ENCODE measurements at places on chromosomes 6 and 20.

DNA sequence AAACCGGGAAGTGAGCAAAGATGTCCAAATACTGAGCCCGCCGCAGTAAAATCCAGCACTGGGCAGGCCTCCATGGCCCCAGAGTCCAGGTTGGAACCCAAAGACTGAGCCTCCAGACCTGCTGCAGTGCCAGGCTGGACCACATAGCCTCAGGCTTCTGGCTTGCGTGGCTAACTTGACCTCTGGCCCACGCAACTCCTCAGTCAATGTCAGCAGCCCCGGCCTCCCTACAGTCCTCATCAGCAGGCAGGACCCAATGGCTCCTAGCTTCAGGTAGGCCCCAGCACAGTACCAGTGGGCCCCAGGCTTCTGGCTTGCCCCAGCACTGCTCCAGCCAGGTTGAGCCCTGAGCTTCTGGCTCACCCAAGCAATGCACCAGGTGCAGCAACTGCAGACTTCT lies 245.1 kb upstream of the AFDN start:
- DNase-seq, result no peak

GRCh38 chr6:45772886-45773495 lies 242.7 kb downstream of the CLIC5 start:
- no peak for DNase-seq

- no peak for DNase-seq
These were observed 61.0 kb downstream of the CRYBG1 start for GRCh38 chr6:106421496-106421895.

DNA sequence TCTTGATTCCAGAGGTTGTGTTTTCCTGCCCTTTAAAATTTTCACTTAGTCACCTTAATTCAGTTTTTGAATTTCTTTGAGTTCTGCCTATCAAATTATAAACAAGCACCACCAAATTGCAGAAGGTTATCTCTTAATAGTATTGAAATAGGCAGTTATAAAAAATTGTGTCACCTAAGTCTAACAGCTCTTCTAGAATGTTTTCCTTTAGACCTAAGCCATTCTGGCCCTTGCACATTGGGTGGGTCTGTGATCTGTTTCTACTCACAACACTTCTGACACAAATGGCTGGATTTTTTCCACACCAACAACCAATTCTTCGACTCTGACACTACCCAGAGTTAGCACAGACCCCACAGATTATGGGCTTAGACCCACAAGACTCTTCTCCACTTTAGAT lies 101.9 kb downstream of the CARMIL1 start:
- DNase-seq, result no peak

- DNase-seq, result peak; percentile 40
These were observed 95.0 kb downstream of the SNX5 start for GRCh38 chr20:17873410-17874270.

- DNase-seq, result no peak
These were observed 15.0 kb downstream of the SPAG4 start for GRCh38 chr20:35630636-35631035.

GRCh38 chr20:1434571-1435336 lies 31.9 kb downstream of the NSFL1C start:
- peak; percentile 86 for DNase-seq

DNA sequence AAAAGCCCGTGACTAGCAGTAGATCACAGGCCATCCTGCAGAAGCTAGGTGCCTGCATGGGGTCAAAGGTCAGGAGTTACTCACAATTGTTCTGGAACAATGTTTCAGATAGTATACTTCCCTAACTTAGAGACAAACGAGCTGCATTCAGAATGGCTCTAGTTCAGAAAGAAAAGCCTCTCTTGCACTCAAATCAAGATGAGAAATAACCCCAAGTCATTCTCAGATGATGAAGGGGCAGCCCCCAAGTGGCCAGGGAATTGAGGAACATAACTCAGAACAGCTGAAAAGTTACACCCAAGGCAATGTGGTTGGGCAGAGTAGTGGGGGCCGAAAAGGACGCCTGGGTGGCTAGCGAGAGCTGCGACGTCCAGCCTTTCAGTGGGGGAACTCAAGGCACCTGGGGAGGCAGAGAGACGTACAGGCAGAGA lies 27.8 kb downstream of the FYN start:
- DNase-seq, result peak; percentile 56

DNA sequence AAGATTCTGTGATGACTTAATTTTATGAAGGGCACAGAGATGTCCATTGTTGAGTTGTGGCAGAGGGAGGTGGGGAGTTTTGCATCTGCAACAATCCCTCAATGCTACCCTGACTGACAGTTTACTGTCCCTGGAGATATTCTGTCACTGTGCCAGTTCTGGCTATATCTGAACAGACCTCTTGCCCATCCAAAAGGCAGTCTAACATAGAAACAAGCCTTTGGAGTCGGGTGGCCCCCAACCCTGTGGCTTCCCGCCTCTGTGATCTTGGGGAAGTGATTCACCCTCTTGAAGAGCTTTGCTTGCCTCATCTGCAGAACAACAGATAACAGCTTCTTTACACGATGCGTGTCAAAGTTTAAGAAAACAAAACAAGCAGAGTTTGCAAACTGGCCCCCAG lies 3.8 kb upstream of the E2F1 start:
- peak; percentile 89 for DNase-seq

- DNase-seq, result no peak
These were observed at the start of gene VIP for GRCh38 chr6:152750694-152751093. TSS of gene VIP (plus strand) at chr6:152750797. CDS start at chr6:152752178, 1,381 bp downstream.

DNA sequence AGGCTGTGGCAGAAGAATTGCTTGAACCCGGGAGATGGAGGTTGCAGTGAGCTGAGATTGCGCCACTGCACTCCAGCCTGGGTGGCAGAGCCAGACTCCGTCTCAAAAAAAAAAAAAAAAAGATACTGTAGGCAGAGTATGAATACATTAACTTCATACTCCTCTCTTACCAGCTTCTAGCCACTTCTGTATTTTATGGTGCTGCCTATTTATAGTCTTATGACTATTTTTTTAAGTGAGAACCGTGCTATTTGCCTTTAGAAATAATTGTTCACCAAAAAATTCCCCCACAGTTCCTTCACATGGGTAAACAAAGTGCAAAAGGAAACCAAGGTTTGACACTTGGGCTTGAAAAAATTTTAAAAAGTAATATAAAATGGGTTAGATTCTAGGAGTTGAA lies 1.5 kb upstream of the SNRNP48 start:
- no peak for DNase-seq

Data from activated CD8-positive, alpha-beta T cell treated with anti-CD3 and anti-CD28 coated beads for 36 hours (primary cell).